Stimulated activated CD8-positive, alpha-beta memory T cell treated with anti-CD3 and anti-CD28 coated beads, Interleukin-4, amount 100 ng/mL, for 48 hours (primary cell): ENCODE measurements at places on chromosomes 6 and 20.

DNA sequence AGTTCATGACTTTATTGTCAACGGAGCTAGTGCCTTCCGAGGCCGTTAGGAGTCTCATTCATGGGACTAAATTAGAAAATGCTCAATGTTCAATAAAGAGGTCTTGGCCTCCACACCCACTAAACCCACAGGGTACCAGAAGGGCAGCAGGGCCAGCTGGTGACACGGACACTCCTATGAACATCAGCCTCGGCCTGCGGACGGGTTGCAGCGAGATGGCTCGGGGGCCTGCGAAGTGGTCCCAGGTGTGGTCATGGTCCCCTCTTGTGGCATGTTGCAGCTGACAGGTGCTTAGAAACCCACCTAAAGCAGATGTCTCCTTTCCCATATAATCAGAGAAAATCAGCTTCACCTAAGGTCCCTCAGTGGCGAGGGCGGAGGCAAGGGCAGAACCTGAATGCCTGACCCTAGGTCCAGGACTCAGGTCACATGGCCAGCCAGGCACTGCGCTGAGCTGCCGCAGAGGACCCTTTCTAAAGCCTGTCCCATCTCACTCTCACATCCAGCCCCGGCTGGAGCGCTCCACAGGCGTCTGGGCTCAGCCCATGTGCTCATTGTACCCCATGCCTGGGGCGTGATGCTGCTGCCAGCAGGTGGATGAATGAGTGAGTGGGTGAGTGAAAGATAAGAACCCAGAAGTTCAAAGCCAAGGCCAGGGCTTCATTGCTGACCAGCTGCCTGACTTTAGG, 35.8 kb downstream of the NFATC2 start:
- DNase-seq = no peak

DNA sequence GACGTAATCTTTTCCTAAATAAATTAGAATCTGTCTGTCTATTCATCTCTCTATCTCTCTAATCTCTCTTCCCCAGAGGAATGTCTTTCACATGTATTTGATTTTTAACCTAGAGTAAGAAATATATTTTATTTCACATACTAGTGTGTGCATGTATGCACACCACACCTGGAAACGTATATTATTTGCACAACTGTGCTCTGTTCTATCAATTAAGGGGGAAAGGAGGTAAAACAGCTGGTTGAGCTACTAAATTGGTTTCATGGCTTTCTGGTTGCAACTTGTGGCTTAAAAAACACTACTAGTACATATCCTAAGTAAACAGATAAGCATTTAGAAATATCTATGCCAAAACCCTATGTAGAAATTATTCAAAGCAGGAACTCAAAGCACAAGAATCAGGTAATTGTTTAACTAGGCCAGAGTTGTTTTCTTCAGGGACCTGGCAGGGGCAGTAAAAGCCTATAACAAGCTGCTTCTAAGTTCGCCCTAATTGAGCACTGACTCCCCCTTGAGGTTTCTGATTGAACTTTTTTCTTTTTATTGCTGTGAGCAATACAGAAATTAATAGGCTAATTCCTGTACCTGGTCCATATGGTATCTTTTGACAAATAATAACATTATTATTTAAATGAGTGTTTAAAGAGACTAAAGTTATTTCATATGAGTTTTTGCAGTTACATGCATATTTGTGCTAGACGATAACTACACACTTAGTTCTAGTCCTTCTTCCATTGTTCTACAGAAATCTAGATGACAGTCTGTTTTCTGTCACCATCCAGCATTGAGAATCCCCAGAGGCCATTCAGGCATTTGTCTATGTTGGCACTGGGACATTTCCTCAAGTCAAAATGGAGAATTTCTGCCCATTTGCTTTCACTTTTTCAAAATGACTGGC, 88.6 kb downstream of the MCHR2 start:
- DNase-seq = no peak

DNA sequence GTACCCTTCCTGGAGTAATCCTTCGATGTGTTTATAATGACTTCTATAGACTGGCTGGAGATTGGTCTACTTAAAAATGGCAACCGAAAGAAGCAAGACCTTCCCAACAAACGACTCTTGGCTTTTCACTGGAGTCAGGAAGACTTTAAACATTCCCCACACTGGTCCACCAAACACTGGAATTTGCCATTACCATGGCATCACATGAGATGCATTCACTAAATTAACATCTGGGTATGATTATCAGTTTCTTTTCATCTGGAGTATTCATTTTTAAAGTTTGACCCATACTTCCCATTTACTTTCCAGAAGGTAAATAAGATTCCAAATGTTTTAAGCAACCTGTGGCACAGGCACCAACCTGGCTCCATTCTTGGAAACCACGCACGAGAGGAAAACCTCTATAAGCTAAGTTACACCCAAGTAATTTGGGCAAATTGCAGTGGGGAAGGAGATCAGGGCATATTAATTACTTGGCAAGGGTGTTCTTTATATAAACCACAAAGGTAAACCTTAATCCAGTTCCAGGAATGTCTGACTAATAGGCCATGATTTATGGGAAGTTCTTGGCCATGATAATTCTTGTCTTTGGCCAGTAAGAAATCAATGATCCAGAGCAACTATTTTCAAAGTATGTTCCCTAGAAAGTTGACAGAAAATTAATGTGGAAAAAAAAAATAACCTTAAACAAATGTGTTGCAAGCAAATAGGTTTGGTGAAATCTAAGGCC, 190.0 kb upstream of the COL21A1 start:
- no peak for DNase-seq

GRCh38 chr6:13217206-13217905, 111.0 kb downstream of the TBC1D7 start:
- no peak for DNase-seq

- no peak for DNase-seq
These were observed 43.3 kb downstream of the NOX3 start for GRCh38 chr6:155412335-155412734.

DNA sequence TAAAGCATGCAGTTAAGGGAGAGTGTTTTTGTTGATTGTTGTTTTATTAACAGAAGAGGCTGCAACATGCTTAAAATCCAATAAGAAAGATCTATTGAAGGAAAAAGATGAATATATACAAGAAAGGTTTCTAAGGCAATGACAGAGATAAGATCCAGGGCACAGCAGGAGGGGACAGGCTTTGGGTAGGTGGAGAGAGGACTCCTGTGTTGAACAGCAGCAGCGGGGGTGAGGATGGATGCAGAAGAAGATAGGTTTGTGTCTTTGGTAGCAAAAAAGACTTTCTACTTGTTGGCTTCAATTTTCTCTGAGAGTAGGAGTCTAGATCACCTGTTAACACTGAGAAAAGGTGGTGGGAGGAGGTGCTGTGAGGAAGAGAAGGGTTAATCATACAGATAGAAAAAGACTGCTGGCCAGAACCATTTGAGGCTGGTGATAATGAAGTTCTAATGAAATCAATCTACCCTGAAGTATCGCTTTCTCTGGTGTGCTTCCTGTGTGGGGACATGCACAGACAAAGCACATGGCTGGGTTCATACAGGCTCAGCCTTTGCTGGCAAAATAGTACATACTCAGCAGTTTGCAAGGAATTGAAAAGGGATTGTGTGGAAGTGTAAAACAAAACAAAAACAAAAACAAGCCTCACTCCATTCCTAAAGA, 17.2 kb upstream of the DST start:
- no peak for DNase-seq

GRCh38 chr20:31573555-31574321, 31.4 kb upstream of the ID1 start:
- no peak for DNase-seq

DNA sequence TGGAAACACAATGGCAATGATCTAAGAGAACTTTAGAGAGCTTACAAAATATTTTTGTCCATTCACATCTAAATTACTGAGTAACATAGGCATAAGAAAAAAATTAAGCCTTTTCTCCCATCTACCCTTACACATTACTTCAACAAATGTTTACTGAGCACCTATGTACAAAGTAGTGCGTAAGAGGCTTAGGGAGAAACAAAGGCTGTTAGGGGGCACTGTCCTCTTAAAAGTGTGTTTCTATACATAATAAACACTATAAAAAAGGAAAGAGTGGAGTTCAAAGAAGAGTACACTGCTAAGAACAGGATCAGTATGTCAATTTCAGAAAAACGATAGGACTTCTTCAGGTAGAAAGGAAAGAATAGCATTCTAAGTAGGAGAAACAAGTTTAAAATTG, 12.2 kb downstream of the ILRUN start:
- DNase-seq = no peak

GRCh38 chr6:164991573-164991972, 317.8 kb downstream of the C6orf118 start:
- no peak for DNase-seq

GRCh38 chr20:16761305-16761829, 13.2 kb downstream of the OTOR start:
- peak; percentile 54 for DNase-seq

GRCh38 chr6:36118550-36119107, 11.7 kb upstream of the MAPK13 start:
- peak; percentile 74 for DNase-seq

DNA sequence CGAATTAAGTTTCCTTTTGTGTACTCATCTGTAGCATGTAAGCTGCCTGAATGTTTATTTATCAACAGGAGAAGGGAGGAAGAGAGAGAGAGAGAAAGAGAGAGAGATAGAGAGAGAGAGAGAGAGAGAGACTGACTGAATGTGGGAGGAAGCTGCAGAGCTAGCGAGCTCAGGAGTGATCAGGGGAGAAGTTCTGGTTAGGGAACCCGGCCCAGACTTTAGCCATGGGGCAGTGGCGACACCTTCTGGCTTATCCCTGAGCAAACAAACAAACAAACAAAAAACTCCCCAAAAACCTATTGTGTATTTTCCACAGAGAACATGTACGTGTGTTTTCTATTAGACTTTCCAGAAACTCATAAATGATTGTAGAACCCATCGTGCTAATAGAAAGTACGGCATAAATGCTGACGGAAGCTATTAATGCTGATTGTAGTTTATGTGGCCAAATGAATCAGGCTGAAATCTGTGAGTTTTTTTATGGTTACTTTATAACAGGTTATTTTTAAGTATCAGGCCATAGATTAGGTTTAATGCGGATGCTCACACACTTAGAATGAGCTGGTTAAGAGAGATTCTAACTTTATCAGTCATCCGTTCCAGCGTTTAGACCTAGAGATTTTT, 92.8 kb downstream of the CLIC5 start:
- peak; percentile 79 for DNase-seq

DNA sequence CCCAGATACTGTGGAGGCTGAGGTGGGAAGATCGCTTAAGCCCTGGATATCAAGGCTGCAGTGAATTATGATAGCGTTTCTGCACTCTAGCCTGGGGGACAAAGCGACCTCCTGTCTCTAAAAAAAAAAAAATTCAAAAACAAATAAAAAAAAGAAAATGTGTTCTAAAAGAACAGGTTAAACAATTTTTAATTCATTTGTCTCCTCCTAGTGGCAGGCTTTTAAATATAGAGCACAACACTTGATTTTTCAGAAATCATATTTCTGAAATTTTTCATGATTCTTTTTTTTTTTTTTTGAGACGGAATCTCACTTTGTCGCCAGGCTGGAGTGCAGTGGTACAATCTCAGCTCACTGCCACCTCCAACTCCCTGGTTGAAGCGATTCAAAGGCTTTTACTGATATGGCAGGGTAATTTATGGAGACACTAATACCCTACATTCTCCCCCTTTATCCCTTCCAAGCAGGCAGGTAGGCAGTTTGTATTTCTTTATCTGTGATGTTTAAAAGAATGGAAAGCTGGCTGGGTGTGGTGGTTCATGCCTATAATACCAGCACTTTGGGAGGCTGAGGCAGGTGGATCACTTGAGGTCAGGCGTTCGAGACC, 8.7 kb upstream of the GTF3C6 start:
- no peak for DNase-seq

DNA sequence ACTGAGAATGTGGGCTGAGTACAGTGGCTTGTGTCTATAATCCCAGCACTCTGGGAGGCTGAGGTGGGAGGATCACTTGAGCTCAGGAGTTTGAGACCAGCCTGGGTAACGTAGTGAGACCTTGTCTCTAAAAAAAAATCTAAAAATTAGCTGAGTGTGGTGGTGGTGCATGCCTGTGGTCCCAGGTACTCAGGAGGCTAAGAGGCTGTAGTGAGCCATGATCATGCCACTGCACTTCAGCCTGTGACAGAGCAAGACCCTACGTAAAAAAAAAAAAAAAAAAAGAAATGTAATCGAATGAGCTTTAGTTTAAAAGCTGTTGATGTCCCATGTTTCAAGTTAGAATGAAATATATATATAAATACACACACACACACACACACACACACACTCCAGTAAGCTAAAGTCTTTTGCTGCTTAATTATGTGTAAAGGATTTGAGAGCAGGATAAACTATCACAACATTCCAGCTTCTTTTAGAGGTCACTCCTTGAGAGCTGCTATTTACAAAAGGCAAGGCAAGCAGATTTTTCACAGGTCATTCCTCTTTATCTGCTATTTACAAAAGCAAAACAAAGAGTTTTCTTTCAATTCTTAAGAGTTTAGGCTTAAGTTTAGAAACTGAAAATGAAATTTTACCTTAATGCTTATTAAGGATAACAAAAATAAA, 4.7 kb upstream of the MICAL1 start:
- no peak for DNase-seq

GRCh38 chr6:15995493-15995892, 133.4 kb upstream of the MYLIP start:
- DNase-seq = no peak

GRCh38 chr20:10848810-10849370, 175.1 kb upstream of the JAG1 start:
- DNase-seq = no peak
